ENCODE measurements at places on chromosomes 1 and 21.

DNA sequence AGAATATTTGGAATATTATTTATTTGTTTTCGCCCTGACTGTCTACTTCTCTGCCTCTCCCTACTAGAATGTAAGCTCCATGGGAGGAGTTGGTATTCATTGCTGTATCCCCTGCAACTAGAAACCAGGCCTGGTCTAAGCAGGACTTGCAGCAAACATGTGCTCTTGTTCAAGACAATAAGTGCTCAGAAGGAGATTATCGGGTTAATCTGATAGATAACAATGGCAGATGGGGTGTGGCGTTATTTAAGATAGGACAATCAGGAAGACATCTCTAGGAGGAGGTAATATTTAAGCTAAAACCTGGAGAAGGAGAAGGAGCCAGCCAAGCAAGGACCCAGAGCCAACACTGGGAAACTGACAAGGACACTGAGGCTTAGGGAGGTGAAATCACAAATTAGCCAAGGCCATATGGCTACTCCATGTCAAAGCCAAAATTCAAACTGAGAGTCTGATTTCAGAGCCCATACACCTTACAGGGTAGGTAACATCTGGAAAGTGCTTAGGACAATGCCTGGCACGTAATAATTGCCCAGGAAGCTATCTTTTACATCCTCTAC is 41.5 kb downstream of the STYXL2 start:
- no peak for DNase-seq

- peak; percentile 73 for DNase-seq
These were observed 32.7 kb upstream of the ATP5PO start for GRCh38 chr21:33948096-33948950.

DNA sequence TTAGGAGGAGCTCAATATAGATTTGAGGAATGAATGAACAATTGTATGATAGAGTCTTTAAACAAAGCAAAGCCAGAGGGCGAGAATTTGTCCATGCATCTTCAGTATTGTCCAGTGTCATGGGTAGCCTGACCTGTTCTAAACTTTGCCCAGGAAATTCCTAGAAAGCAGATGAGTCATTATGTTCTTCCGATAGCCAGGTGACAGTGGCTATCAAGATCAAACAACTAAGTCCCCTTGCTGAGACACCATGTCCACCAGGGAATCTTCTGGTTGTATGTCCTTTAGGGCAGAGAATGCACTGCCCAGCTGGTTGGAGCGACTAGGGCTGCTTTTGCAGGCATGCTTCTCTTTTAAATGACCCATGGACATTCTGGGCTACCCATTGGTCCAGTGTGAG is 1.8 kb upstream of the SLC26A9 start:
- no peak for DNase-seq

DNA sequence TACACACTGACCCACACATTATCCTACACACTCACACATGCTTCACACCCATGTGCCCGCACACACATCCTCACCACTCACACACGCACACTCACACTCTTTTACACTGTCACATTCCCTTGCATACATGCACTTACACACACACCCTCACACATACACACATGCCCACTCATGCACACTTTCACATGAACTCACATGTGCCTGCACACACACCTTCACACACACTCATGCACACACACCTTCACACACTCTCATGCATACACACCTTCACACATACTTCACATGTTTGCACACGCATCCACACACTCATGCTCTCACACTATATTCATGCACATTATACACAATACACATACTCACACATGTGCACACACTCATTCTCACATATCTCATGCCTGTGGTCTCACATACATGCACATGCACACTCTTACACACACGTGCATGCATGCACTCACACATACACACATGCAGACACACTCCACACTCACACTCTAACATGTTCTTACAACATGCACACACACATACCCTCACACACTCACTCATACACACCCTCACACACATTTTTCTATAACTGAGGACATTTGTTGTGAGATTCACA is 42.3 kb downstream of the RXRG start:
- no peak for DNase-seq

DNA sequence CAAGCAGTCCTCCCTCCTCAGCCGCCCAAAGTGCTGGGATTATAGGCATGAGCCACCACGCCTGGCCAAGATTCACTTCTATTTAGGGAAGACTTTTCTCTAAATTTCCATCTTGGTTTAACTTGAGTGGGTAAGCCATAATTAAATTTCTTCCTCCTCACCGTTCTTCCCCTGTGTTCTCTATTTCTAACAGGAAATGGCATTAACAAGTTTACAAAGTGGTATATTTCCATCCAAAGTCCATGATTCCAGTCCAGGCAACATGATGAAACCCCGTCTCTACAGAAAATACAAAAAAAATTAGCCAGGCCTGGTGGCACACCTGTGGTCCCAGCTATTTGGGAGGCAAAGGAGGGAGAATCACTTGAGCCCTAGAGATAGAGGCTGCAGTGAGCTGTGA is 92.1 kb downstream of the ZFYVE9 start:
- no peak for DNase-seq

- DNase-seq, result no peak
These were observed 124.3 kb upstream of the CACNA1E start for GRCh38 chr1:181359012-181359411.

DNA sequence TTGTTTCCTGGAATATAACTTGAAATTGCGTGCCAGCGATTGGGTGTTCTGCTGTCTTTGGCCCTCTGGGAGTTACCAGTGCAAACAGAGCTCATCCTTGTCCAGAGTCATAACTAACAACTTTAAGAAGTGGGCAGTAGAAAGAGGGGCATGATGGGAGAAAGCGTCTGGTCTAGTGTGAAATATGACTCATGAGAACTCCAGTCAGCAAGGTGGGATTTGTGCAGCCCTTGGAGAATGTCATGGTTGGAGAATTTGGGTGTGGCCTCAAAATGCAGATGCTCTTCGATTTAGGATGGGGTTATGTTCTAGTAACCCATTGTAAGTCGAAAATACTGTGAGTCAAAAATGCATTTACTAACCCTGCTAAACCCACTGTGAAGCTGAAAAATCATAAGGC is 12.9 kb downstream of the ATP1B1 start:
- DNase-seq, result no peak

- DNase-seq, result no peak
These were observed 22.6 kb upstream of the TRABD2B start for GRCh38 chr1:48019714-48020315.

- peak; percentile 21 for DNase-seq
These were observed 135.1 kb downstream of the AK5 start for GRCh38 chr1:77416692-77417450.

DNA sequence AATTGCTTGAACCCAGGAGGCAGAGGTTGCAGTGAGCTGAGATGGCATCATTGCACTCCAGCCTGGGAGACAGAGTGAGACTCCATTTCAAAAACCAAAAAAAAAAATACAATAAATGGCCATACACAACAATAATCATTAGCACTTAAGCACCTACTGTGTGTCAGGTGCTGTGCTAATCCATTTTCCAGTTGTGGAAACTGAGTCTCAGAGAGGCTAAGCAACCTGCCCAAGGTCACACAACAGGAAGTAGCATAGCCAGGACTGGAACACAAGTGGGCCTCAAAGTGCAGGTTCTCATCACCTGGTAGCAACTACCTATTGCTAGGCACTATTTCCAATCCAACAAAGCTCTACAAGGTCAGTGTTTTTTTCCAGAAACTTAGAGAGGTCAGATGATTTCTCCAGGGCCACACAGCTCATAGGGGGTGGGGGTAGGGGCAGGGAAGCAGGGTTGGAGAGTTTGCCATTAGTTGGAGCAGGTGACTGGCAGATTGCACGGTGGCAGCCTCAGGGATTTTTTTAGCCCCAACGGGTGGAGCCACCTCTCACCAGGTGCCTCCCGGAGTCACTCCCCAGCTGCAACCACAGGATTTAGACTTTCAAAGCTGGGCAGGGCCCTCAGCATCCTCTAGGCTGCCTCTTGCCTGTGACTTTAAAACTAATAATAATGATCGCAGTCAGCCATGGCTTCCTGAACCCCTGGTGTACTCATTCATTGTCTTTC is 52.5 kb upstream of the ID3 start:
- DNase-seq, result no peak

- no peak for DNase-seq
These were observed 1.4 kb upstream of the KCNJ6 start for GRCh38 chr21:37917612-37918011.
